Globus pallidus (tissue), 1 donor: ENCODE measurements at places on chromosomes 11 and 22.

GRCh38 chr11:19595840-19596751 is 116.5 kb upstream of the NAV2 start:
- no peak for DNase-seq

DNA sequence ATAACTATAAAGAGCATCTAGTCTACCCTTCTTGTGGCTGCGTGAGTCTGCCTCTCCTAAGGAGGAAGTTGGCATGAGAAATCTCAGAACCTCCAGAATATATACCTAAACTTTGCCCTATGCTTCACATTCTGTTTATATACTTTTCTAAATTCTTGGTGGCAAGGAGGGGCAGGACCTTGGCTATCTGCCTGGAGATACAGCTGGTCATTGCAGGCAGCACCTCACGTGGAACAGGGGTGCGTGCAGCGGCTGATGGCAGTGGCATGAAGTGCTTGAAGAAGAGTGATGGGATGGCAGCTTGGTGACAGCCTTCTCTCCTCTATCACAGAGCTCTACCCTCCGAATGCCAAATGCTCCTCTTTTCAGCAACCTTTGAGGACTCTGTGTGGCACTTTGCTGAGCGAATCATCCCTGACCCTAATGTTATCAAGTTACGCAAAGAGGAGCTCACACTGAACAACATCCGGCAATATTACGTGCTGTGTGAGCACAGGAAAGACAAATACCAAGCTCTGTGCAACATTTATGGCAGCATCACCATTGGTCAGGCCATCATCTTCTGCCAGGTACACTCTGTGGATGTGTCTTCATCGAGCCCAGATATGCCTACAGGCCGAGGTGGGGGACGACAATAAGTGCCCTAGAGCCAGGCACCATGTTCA is 12.5 kb downstream of the DDX25 start:
- no peak for DNase-seq

DNA sequence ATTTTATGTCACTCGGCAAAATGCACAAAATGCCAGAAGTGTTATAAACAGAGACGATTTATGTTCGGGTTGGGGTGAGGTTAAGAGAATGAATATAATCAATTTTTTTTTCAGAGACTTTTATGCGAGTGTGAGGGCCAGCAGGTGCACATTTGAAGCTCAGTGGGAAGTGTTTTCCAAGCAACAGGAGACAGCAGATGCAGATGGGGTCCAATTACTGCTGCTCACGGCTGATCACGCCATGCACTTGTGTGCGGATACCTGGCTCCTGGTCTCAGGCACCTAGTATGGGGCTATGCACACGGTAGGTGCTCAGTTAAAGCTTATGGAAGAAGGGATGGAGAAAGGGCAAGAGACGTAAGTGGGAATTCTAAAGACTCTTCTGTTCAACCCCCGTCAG is 249.1 kb downstream of the MIAT start:
- DNase-seq = no peak

DNA sequence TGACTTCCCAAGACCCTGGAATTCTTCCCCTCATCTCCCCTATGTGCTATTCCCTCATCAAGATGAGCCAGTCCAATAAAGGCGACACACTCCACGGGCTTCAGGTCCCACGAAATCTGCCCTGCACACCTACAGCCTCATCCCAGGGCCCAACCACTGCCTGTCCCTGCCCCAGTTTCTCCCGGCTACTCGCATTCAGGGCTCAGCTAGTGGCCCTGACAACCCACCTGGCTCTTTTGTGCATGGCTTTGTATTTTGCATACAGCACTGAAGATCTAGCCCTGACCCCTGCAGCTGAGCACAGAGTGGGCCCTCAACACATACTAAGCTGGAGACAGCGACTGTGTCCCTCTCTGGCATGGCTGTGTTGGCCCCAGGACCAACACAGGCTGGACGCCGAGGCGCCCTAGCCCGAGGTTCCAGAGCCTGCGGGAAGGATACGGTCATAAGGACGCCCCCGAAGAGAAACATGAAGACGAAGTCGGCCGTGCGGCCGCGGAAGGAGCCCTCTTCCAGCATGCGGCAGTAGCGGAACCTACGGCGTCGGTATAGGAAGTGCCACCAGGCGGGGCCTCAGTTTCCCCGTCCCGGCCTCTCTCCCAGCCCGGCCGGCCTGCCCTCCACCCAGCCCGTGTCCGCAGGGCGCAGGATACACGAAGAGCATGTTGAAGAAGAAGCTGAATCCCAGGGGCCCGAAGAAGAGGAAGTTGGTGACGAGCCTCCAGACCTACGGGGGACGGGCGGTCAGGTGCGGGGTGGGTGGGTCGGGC is 710 bp downstream of the DERL3 start:
- DNase-seq = no peak

DNA sequence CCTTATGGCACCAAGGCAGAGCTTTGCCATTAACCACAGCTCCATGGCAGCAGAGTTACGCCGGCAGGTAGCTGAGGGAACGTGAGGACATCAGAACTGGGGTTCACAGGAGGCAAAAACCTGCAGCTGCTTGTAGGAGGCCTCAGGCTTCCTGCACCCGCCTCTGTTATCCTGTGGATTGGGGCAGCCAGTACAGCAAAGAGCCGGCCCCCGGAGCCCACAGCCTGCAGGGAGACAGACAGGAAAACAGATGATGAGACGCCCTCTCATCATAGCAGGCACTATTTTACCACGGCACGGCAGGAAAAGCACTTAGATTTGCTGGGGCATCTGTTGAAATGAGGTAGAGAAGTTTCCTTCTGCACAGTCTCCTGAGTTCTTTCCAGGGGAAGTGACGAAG is 870.3 kb downstream of the TBC1D22A start:
- DNase-seq = no peak

- no peak for DNase-seq
Observed at GRCh38 chr11:86738568-86738967, 61.8 kb upstream of the PRSS23 start.

DNA sequence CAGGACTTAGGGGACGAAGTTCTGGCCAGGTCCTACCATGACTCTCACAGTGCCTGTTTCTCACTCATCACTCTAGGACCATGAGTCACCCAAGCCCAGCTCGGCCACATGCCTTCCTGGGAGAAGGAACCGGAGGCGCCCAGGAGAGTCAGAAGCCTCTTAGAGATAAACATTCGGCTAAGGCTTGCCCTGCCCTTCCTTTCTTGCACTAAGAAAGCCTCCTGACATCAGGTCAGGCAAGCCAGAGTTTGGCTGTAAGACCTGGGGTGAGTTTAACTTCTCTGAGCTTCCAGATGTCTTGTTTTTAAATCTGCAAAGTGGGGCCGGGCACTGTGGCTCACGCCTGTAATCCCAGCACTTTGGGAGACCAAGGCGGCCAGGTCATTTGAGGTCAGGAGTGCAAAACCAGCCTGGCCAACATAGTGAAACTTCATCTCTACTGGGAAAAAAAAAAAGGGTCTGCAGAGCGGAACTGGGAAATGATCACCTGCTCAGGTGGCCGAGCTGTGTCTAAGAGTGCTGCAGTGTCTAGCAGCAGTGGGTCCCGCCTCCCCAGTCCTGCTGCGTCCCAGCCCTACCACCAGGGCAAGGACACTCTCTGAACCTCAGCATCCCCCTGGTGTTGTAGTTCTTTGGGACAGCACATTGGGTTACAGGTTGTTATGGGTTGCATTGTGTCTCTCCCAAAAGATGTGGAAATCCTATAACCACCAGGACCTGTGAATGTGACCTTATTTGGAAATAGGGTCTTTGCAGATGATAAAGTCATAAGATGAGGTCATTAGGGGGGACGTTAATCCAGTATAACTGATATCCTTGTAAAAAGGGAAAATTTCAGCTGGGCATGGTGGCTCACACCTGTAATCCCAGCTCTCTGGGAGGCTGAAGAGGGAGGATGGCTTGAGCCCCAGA is 1.8 kb upstream of the CARS1 start:
- DNase-seq = no peak

DNA sequence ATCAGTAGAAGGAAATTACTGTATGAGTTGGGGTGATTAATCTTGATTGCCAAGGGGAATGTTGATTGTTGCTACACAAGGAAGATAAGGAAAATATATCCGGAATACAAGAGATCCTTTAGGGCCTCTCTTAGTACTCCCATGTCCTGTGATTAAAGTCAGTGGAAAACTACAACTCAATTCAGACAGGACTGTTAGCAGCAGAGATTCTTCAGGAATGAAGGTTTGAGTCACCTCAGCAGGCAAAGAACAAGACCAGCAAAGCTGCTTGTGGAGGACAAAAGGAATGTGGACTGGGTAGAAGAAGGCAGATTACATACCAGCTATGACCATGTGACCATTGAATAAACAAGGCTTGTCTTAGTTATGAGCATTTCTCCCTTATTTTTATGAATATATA is 478.2 kb downstream of the BUD13 start:
- no peak for DNase-seq

- DNase-seq = no peak
Observed at GRCh38 chr22:37021710-37022482, 2.4 kb downstream of the MPST start.

- DNase-seq = no peak
Observed at GRCh38 chr22:50329236-50329635, 2.4 kb upstream of the DENND6B start.

- no peak for DNase-seq
Observed at GRCh38 chr11:15558513-15559181, 443.9 kb downstream of the INSC start.

DNA sequence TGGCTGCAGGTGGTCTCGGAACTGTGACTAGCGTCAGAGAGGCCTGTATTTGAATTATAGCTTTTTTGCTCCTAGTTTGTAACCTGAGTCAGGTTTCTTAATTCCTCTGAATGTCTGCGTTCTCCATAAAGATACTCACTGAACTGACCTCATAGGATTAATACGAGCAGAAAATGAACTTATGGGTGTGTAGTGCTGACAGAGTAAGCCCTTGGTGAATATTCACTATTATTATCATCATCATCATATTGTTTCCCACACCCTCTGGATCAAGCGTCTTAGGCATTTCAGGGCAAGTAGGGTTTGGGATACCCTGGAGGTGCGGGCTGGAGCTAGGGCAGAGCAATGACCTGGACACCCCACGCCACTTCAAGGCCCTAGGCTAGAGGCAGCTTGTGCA is 29.0 kb downstream of the ARFGAP2 start:
- DNase-seq = no peak

DNA sequence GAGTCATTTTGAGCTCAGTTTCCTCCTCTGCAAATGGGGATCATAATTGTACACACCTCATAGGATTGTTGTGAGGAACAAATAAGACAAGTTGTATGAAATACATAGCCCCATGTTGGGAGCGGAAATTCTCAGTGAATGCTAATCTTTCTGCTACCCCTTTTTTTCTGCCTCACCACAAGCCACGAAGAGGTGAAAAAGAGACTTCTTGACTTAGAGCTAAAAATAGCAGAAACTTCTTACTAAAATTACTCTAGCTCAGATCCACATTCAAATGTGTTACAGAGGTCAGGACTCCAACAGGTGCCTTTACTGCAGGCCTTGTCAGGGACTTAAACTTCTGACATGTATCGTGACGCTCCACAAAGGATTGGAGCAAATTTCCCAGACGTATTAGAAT is 128.5 kb downstream of the MIAT start:
- no peak for DNase-seq

GRCh38 chr11:59106363-59107336 is at the start of gene FAM111B:
Gene FAM111B (plus strand): TSS chr11:59107237. CDS start chr11:59109626, 2,389 bp downstream.
- peak; percentile 81 for DNase-seq

DNA sequence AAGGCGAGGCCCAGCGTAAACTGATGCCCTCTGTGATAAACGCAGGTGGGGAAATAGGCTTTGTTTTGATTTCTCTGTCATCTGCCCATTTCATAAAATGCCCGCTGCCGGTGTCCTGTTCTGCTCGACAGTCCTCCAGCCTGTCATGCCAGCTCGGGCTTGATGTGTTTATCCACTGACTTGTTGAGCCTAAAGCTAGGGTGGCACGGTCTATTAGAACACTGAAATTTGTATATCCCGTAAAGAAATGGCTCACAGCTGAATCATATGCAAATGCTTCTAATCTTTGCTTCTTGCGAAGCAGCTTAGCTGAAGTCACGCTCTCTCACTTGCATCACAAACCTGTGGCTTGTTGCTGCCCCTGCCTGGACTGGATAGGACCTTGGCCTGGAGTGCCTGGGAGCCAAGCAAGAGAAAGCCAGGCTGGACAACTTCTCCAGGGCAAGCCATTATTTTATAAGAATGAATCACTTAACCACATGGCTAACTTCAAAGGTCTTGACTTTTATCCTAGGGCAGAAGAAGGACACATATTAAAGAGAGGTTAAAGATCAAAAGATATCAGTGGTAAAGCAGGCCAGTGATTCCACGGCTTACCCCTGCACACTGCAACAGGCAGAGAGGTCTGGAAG is 33.1 kb downstream of the EHF start:
- DNase-seq = no peak

DNA sequence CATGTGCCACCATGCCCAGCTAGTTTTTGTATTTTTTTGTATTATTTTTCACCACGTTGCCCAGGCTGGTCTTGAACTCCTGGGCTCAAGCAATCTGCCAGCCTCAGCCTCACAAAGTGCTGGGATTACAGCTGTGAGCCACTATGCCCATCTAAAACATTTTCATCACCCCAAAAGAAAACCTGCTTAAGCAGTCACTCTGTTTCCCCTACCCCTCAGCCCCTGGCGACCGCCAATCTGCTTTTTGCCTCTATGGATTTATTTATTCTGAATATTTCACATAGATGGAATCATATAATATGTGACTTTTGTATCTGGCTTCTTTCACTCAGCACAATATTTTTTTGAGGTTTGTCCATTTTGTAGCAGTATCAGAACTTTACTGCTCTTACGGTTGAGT is 18.6 kb upstream of the P2RY2 start:
- no peak for DNase-seq
